RWPE2 (cell line): ENCODE measurements at places on chromosomes 13 and 19.
A peak's percentile ranks its signal among the peaks of the same experiment; 100 is the strongest.

- no peak overlapping the region for H3K4me3 ChIP-seq
- H3K36me3 ChIP-seq: no peaks in the 10 kb centered on the region; the same call in 1 of the 2 replicates
- H3K4me1 ChIP-seq: peaks cover 20% of the 10 kb centered on the region
These were observed 194.4 kb downstream of the GGACT start for GRCh38 chr13:100394005-100394695.

DNA sequence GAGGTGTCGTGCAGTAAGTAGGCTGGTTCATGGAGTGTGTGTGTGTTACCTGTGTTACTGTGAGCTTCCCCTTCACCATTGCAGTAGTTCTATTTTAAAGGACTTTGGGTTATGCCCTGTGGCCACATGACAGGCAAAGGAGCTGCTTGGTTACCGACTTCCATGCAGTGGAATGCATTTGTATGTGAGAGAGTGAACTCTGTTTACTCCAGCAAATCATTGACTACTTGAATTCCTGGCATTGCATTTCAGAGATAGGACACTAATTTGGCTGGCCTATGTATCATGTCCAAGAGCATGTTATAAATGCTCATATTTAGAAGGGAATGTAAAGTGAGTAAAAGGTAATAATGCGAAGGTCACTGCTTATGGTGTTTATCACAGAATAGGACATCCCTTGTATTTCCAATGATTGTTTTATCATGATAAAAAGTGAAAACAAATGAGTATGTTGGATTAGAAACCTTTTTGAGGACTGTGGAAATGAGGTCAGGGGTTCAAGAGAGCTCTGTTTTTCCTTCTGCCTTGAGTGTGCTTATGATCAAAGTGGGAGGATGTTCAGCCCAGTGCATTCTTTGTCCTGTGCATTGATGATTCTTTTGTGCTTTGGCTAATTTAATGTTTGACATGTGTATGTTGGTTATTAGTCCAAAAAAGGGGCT, 156.5 kb downstream of the LMO7 start:
- no peak for DNase-seq
- no peak overlapping the region for H3K4me3 ChIP-seq
- no peaks in the 10 kb centered on the region for H3K27me3 ChIP-seq
- H3K27ac ChIP-seq: no peak overlapping the region

DNA sequence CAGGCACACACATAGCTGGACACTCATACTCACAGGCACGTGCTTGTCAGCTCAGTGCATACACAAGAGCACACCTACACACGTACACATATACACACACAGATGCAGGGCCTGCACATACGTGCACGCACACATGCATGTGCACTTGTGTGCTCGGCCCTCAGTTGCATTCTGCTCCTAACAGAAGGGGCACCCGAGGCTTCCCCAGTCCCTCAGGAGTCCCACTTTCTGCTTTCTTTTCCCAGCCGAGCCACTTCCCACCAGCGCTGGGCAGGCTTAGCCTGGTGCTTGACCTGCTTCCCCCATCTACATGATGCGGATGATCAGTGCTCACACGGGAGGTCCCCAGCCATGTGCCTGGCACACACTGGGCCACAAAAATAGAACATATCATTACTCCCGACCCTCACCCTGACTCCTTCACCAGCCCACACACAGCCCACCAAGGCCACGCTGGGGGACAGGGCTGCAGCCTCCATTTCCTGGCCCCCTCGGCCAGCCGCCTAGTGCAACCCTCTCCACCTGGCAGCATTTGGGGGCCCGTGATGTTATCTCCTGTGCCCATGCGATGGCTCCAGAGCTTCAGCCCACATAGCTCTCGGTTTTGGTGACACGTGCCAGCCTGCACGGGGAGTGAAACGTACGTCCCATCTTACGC, 125.2 kb upstream of the SPACA7 start:
- no peaks in the 10 kb centered on the region for H3K4me1 ChIP-seq
- H3K27me3 ChIP-seq: peaks cover 3% of the 10 kb centered on the region
- H3K36me3 ChIP-seq: no peaks in the 10 kb centered on the region
- H3K4me3 ChIP-seq: no peak overlapping the region
- no peak overlapping the region for H3K27ac ChIP-seq

DNA sequence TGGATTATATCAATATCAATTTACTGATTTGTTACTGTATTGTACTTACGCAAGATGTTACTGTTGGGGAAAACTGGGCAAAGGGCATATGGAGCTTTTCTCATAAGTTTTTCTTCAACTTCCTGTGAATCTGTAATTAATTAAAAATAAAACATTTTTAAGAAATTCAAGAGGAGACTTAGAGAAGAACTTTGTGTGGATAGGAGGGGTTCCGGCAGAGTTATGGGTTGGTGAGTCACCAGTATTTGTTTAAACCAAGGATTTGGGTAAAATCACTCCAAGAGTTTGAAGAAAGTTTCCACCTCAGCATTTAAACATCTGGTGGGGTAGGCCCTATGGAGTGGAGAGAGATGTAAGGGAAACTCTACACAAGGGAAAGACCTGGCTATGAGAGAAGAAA, 379.6 kb downstream of the TSHZ3 start:
- DNase-seq: no peak
- H3K4me1 ChIP-seq: no peaks in the 10 kb centered on the region
- H3K27me3 ChIP-seq: no peaks in the 10 kb centered on the region
- H3K27ac ChIP-seq: no peak overlapping the region
- no peaks in the 10 kb centered on the region for H3K36me3 ChIP-seq
- no peak overlapping the region for H3K4me3 ChIP-seq

- no peak overlapping the region for H3K4me3 ChIP-seq
- H3K36me3 ChIP-seq: no peaks in the 10 kb centered on the region
- no peak overlapping the region for H3K27ac ChIP-seq
- no peak for DNase-seq
These were observed 716.0 kb upstream of the PCDH9 start for GRCh38 chr13:67946131-67946530.

GRCh38 chr13:53694814-53695532, 666.4 kb downstream of the OLFM4 start:
- no peak for DNase-seq
- H3K4me1 ChIP-seq: no peaks in the 10 kb centered on the region
- no peaks in the 10 kb centered on the region for H3K36me3 ChIP-seq
- no peak overlapping the region for H3K4me3 ChIP-seq
- H3K27me3 ChIP-seq: no peaks in the 10 kb centered on the region

DNA sequence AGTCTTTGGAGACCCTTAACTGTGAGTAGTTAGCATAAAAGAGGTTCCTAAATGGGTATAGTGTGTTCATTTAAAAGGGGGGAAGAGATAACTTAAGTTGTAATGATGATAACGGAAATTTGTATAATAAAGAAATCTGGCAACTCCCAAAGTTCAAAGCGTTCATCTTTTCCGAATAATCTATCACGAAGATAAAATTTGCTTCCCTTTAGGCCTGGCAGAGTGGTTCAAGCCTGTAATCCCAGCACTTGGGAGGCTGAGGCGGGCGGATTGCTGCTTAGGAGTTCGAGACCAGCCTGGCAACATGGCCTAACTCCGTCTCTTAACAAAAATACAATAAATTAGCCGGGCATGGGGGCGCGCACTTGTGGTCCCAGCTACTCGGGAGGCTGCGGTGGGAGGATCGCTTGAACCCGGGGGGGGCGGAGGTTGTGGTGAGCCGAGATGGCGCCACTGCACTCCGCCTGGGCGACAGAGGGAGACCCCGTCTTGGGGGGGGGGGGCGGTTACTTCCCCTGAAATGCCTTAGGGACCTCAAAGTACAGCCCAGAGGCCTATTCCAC, 934 bp downstream of the N4BP2L2 start:
- no peaks in the 10 kb centered on the region for H3K27me3 ChIP-seq
- peak overlapping the region; percentile 54 for H3K4me3 ChIP-seq
- peak overlapping the region; percentile 69 for H3K27ac ChIP-seq
- DNase-seq: no peak
- H3K36me3 ChIP-seq: peaks cover 41% of the 10 kb centered on the region

DNA sequence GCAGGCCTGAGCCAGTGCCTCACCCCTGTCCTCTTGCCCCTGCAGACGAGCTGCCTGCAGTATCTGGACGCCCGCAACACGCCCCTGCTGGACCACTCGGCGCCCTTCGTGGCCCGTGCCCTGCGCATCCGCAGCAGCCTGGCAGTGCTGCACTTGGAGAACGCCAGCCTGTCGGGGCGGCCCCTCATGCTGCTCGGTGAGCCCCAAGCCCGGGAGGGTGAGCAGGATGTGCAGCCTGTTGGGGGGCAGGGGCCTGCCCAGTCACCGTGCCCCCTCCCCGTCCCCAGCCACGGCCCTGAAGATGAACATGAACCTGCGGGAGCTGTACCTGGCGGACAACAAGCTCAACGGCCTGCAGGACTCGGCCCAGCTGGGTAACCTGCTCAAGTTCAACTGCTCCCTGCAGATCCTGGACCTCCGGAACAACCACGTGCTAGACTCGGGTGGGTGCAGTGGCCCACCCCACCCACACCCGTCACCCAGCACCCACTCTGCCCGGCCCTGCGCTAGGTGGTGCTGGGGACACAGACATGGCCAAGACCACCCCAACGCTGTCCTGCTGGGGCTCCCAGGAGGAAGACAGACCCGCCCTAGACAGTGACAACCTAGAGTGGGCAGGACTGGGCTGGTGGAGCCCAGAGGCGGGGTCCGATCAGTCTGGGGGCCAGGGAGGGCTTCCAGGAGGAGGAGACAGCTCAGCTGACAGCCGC, 18.6 kb downstream of the NKPD1 start:
- H3K4me1 ChIP-seq: no peaks in the 10 kb centered on the region
- DNase-seq: no peak
- H3K4me3 ChIP-seq: no peak overlapping the region
- H3K27ac ChIP-seq: no peak overlapping the region

GRCh38 chr13:29577136-29578051, 18.1 kb downstream of the SLC7A1 start:
- DNase-seq: no peak
- H3K4me1 ChIP-seq: peaks cover 6% of the 10 kb centered on the region
- H3K27me3 ChIP-seq: no peaks in the 10 kb centered on the region
- no peak overlapping the region for H3K27ac ChIP-seq

DNA sequence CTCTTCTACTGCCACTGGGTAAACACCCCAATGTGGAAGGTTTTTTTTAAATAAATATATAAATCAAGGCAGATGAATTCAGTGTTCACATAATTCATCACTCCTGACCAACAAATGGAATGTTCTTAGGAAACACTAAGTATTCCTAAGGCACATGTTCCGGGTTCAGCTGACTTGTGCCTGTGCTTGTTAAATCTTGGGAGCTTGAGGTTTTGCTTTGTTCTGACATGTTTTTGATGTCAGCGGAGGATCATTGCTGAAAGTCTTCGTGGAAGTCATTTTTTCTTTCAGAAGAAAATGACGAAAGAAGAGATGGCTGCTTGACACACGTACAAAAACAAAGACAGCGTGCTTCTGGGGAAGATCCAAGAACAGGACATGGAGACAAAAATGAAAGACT, 185.8 kb downstream of the MZT1 start:
- H3K27ac ChIP-seq: no peak overlapping the region
- DNase-seq: no peak
- no peaks in the 10 kb centered on the region for H3K36me3 ChIP-seq
- H3K27me3 ChIP-seq: no peaks in the 10 kb centered on the region
- no peaks in the 10 kb centered on the region for H3K4me1 ChIP-seq
- no peak overlapping the region for H3K4me3 ChIP-seq

DNA sequence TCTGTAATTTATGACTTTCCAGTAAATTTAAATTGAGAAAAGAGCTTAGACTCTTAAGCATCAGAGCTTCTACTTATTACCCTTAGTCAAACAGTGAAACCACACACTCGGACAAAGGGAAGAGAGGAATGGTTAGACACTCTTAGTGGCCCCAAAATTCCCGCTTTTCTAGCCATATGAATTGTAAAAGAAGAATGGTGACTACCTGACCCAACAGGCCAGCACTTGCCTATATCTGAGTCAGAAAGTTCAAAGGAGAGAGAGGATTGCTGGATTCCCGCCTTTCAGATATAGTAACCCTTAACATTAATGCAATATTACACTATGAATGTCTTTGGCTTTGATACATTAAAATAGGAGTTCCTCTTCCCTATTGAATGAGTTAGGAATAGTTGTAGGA, 317.3 kb downstream of the PCDH17 start:
- DNase-seq: no peak
- no peaks in the 10 kb centered on the region for H3K36me3 ChIP-seq
- peaks cover 12% of the 10 kb centered on the region for H3K4me1 ChIP-seq
- H3K27ac ChIP-seq: no peak overlapping the region

DNA sequence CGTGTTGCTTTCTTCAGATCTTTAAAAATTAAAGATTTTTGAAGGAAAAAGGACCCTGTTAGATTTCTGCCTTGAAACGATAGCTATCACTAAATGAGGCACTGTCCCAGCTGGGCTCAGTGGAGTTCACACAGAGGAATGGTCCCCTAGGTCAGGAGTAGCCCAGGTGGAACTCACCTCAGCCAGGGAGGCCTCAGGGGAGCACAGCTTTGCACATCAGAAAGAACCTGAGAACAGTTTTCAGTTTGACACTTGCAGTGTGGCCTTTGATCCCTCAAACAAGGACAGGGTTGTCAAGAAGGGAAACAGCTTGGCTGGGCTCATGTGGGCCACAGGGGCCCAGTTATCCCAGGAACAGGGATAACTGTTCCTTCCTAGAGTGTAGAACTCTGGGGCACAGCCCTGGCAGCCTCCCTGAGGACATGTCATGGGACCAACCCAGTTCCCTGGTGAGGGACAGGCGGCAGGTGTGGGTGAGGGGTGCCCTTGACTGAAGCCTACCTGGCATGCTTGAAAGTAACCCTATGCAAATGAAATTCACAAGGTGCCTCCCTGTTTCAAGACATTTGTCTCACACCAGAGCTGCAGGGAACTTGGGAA, 59.4 kb downstream of the CHST8 start:
- peaks cover 32% of the 10 kb centered on the region for H3K27me3 ChIP-seq
- H3K36me3 ChIP-seq: no peaks in the 10 kb centered on the region
- no peak overlapping the region for H3K4me3 ChIP-seq
- no peak overlapping the region for H3K27ac ChIP-seq
- no peak for DNase-seq

- no peaks in the 10 kb centered on the region for H3K27me3 ChIP-seq
- no peaks in the 10 kb centered on the region for H3K36me3 ChIP-seq
- H3K4me3 ChIP-seq: no peak overlapping the region
- peak overlapping the region; percentile 31 for H3K27ac ChIP-seq
- no peaks in the 10 kb centered on the region for H3K4me1 ChIP-seq
These were observed 28.9 kb downstream of the AP2S1 start for GRCh38 chr19:46821512-46822409.

GRCh38 chr13:96002322-96003131, 50.7 kb downstream of the UGGT2 start:
- H3K27me3 ChIP-seq: no peaks in the 10 kb centered on the region
- no peak for DNase-seq
- H3K4me1 ChIP-seq: no peaks in the 10 kb centered on the region
- H3K36me3 ChIP-seq: peaks cover 4% of the 10 kb centered on the region

- DNase-seq: no peak
- peaks cover 27% of the 10 kb centered on the region for H3K36me3 ChIP-seq
- H3K4me1 ChIP-seq: no peaks in the 10 kb centered on the region
These were observed 27.3 kb downstream of the COG6 start for GRCh38 chr13:39682788-39683187.

GRCh38 chr13:107807306-107808073, 407.8 kb downstream of the LIG4 start:
- H3K36me3 ChIP-seq: no peaks in the 10 kb centered on the region
- no peaks in the 10 kb centered on the region for H3K4me1 ChIP-seq
- H3K27ac ChIP-seq: no peak overlapping the region
- DNase-seq: no peak
- peaks cover 35% of the 10 kb centered on the region for H3K27me3 ChIP-seq
